ENCODE measurements at places on chromosomes 7 and 10. TPM values are rescaled to one million over a fixed set of nuclear protein-coding genes. Genes with fewer than 3 reads are reported as not detected.

The ARHGEF5 gene
- 17.0 TPM for total RNA-seq

The SFRP5 gene
- not detected for total RNA-seq

The SLC26A3 gene
- total RNA-seq: not detected

The DHTKD1 gene
- total RNA-seq: 17.1 TPM

The TMEM254 gene
- 11.6 TPM for total RNA-seq

The C10orf62 gene
- not detected for total RNA-seq

The FZD1 gene
- total RNA-seq: not detected

The C10orf105 gene
- total RNA-seq: 0.63 TPM

The CTTNBP2 gene
- total RNA-seq: not detected

All from activated CD4-positive, alpha-beta memory T cell treated with anti-CD3 and anti-CD28 coated beads for 36 hours (primary cell).